Right lung (tissue), 10 donors: ENCODE measurements at places on chromosomes 16 and 17. TPM values are rescaled to one million over a fixed set of nuclear protein-coding genes. Genes with fewer than 3 reads are reported as not detected.

DNA sequence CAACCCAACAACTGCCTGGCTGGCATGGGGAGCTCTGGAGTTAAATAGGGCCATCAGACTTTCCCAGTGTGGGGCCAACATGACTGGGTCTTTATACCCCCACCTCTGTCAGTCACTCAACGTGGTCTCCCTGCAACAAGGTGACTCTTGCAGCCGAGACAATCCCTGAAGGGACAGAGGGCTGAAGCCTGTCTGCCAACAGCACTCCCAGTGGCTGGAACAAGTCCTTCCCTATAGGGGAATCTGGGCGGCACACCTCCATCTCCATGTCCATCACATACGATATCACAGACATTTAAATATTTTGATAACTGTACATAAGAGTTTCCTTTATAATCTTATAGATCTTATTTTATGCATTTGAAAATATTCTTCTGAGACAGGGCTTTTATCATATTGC is 4.8 kb upstream of the MAPT start:
- DNase-seq, result no peak

- DNase-seq, result no peak
These were observed 35.0 kb downstream of the BCAS3 start for GRCh38 chr17:60712675-60713074.

DNA sequence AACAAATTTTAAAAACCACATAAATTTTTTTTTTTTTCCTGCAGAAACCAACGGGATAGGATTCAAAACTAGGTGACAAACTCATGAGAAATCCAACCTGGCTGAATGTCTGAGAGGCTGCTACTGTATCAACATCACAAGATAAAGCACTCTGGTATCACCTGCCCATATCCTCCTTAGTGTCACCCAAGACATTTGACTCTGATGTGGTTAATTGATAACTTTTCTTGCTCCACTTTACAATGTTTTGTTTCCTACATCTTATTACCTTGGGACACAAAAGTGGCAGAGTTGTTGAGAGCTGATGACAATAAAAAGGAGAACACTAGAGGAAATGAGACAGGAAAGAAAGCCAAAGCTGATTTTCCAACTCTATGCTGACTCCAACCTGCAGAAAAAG is 4.0 kb upstream of the FBXL20 start:
- DNase-seq, result no peak

DNA sequence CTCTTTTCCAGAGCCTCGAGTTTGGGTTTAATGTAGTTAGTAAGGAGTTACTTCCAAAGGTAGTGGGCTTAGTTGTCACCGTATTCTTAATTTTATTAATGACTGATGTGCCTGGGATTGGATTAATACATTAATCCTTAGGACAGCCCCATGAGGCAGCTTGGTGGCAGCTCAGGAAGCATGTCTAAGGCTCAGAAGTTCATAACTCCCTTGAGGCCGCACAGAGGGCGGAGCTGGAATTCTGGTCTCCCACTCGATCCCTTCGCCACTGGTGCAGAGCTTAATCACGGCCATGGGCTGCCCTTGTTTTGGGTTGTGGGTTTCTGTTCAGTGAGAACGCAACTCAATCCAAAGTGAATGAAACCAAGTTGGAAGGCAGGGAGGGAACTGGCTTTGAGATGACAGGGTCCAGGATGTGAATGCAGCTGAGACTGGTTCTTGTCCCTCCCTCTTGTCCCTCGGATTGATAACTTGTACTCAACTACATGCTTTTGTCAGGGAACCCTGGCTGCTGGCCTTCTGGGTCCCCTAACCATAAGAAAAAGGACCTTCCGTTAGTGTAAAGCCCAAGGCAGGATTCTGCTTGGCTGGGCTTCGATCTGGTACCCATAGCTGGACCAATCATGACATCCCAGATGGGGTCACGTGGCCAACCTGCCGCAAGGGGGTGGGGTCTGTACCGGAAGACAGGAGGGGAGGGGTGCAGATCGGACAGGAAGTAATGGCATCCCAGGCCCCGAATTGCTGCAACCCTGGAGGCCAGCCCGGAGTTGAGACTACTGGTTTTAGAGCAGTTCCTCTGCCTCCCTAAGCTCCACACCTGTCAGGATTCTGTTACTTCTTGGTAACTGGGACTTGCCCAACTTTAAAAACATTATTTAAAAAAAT is 45.4 kb downstream of the SNX20 start:
- DNase-seq, result no peak

DNA sequence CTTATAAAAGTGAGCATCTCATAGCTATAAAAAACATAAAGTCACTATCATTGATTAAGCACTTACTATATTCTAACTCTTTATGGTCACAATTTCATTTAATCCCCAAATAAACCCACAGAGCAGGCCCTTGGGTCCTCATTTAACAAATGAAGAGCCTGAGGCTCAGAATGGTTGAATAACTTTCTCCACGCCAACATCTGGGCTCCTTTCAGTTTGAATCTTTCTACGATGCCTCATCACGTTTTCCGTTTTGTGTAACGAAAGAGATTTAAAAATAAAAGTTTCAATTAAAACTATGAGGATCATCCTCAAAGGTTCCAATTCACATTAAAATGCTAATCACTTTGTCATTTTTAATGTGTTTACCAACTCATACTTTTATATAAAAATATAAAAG is 74.2 kb upstream of the ADAMTS18 start:
- DNase-seq, result no peak

- no peak for DNase-seq
These were observed 210.6 kb upstream of the HS3ST3A1 start for GRCh38 chr17:13812350-13812749.

DNA sequence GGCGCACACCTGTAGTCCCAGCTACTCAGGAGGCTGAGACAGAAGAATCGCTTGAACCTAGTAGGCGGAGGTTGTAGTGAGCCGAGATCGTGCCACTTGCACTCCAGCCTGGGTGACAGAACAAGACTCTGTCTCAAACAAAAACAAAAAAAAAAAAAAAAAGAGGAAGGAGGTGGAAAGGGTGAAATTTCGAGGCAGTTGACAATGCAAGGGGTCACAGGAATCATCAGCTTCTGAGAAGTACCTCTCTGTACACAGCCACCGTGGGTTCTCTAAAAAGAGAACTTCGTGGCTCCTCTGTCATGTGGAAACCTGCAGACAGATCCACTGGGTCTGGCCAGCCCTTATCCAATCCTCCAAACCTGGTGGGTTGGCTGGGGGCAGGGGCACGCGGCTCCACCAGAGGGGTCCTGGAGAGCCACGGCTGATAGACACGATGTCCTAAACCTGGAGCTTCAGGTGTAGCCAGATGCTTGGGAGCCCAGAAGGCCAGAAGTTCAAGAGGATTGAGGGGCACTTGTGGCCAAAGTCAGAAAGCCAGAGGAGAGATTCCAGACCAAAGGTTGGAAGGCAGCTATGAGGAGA is 540 bp upstream of the CD300LF start:
- DNase-seq, result no peak

- DNase-seq, result no peak
These were observed 4.8 kb downstream of the SCGB1C2 start for GRCh38 chr17:142102-142661.

- DNase-seq, result no peak
These were observed 36.4 kb downstream of the HSD17B2 start for GRCh38 chr16:82071421-82071820.

GRCh38 chr16:7849841-7850240 is 517.2 kb downstream of the RBFOX1 start:
- no peak for DNase-seq

DNA sequence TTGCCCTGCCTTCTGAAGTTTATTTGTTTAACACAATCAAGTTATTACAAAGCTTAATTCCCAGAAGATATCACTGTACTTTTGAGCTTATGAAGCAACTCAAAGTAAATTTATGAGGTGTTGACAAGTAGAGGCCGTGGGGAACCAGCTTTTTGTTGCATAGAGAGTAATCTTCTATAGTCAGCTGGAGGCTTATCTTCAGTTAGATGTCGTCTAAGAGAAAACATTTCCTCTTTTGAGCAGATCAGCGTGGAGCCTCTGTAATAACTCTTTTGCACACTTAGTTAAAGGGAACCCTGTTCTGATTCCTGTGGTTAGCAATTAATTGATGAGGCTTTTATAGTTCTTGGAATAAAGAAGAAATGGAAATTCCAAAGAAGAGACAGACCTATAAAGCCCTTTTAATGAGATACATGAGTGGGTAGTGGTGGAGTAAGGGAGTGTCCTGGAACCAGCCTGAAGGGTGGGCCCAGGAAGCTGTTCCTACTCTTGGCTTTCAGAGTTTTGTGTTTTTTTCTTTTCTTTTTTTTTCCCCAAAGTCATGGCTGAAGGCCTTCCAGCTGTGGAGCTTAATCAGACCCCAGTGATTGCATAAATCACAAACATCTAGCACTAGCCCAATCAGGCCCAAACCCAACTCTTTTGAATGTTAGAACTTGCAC is 28.9 kb upstream of the MAP3K14 start:
- peak; percentile 86 for DNase-seq

GRCh38 chr16:2528161-2529060 is 2.8 kb downstream of the CEMP1 start:
- DNase-seq, result no peak

- no peak for DNase-seq
These were observed 13.0 kb upstream of the PNPO start for GRCh38 chr17:47928415-47928814.

GRCh38 chr16:90019543-90020259 is 445 bp upstream of the DBNDD1 start:
- no peak for DNase-seq

- no peak for DNase-seq
These were observed 37.7 kb upstream of the TOB1 start for GRCh38 chr17:50903604-50904517.

DPEP2 gene
- polyA plus RNA-seq, result 3.0 TPM

MILR1 gene
- 2.5 TPM for polyA plus RNA-seq

SLC6A2 gene
- polyA plus RNA-seq, result not detected

UBALD1 gene
- 34.0 TPM for polyA plus RNA-seq

NPIPA3 gene
- 13.9 TPM for polyA plus RNA-seq

EVPLL gene
- 0.51 TPM for polyA plus RNA-seq

CES4A gene
- 6.5 TPM for polyA plus RNA-seq

NPIPA5 gene
- 40.2 TPM for polyA plus RNA-seq

RNF222 gene
- 0.05 TPM for polyA plus RNA-seq

RGS11 gene
- polyA plus RNA-seq, result 2.0 TPM

NOL11 gene
- polyA plus RNA-seq, result 62.4 TPM
